Astrocyte (in vitro differentiated cells and primary cell): ENCODE measurements at places on chromosomes 11 and 22.

DNA sequence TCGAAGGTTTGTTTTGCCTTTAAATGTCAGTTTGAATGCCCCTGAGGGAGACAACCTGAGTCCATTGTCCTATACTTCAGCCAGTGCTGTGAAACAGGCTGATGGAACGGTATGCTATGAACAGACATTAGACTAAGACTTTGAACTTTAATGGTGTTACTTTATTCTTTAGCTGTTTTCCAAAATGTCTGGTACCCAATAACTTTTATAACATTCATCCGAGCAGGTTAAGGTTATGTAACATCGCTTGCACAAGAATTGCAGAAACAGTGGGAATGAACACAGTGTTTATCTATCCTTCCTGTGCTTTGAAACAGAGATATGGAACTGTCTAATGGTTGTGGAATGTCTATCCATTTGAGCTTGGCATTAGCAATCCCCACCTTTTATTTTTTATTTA lies 12.5 kb upstream of the PTS start:
- peak; percentile 31 for DNase-seq

DNA sequence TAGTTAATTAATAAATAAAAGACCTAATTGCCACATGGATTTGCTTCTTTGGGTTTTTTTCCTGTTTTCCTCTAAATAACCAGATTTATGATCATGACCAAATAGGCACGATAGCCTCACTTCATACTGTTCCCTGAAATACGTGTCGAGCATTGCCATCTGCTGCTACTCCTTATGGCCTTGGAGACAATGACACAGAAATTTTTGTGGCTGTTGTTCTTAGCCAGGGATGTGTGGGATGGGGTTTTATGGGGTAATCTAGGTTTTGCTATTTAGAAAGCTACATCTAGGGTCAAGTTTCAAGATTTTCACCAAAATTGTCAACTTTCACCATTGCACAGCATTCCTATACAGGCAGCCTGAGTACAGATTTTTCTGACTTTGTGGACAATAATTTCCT lies 145.2 kb downstream of the DBX1 start:
- DNase-seq = no peak

DNA sequence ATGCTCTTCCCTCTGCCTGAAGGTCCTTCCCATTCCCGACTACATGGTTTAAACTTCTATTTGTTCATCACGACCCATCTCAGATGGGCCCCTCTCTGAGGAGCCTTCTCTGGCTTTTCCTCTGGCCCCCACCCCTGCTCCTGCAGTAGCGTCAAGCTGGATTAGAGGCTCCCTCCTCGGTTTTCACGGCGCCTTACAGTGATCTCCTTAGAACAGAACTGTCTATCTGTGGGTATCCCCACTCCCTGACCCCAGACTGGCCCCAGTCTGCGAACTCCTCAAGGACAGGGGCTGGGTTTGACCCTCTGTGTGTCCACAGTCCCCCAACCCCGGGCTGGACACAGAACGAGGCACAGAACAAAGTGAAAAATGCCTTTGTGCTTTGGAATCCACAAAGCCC lies 2.8 kb downstream of the PLEKHB1 start:
- DNase-seq = no peak

- peak; percentile 11 for DNase-seq
Observed at GRCh38 chr11:66546368-66546965, at the start of gene ACTN3. Gene ACTN3 (plus strand): TSS chr11:66546903. CDS start chr11:66546938, 35 bp downstream.

GRCh38 chr11:120744016-120744994 lies 232.8 kb downstream of the GRIK4 start:
- DNase-seq = no peak

- no peak for DNase-seq
Observed at GRCh38 chr11:109911488-109911887, 181.7 kb upstream of the ZC3H12C start.
